ENCODE measurements at places on chromosomes 3 and 15. TPM values are rescaled to one million over a fixed set of nuclear protein-coding genes. Genes with fewer than 3 reads are reported as not detected.
A peak's percentile ranks its signal among the peaks of the same experiment; 100 is the strongest.

ADPRH gene
- total RNA-seq: 26.3 TPM

ADGRG7 gene
- total RNA-seq: not detected

DNA sequence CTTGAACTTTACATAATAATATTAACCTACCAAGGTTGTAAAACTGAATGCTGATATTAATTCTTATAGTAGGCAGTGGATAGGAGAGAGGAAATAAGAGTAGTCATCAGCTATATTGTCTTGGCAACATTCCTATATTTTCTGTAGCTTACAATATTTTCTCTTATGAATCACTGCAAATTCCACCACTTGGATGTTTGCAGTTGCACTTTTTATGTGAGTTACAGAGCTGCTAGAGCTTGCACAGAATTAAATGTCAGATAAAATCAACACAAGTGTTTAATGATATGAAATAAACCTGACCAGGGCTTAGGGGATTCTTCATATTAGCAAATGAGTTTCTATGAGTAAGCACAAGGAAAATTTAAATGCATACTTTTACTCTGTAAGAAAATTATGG is 1710.1 kb downstream of the SI start:
- H3K4me1 ChIP-seq: no peaks in the 10 kb centered on the region
- no peak overlapping the region for H3K4me3 ChIP-seq
- H3K27me3 ChIP-seq: no peaks in the 10 kb centered on the region

- no peaks in the 10 kb centered on the region for H3K27me3 ChIP-seq
- DNase-seq: no peak
- H3K4me3 ChIP-seq: no peak overlapping the region
- H3K4me1 ChIP-seq: no peaks in the 10 kb centered on the region
Observed at GRCh38 chr3:14162178-14162577, 16.2 kb downstream of the XPC start.

DNA sequence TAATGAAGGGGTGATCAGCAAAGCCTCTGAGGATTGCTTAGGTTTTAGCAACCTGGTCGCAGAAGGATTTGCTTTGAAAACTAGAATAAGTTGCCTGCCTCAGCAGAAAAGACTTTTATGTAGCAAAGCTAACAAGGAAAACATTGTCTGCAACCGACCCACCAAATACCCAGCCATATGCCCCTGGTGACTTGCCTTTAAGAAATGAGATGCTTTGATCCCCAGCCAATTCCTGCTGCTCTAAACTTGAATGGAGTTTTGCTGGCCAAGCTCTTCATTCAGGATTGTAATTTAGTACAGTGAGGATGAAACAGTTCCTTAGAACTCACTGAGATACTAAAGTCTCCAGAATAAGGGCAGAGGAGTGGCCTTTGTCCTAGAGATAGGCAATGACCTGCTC is 139.8 kb upstream of the PROK2 start:
- no peaks in the 10 kb centered on the region for H3K4me1 ChIP-seq
- H3K27me3 ChIP-seq: no peaks in the 10 kb centered on the region
- no peak for DNase-seq
- no peaks in the 10 kb centered on the region for H3K36me3 ChIP-seq
- H3K4me3 ChIP-seq: no peak overlapping the region

DNA sequence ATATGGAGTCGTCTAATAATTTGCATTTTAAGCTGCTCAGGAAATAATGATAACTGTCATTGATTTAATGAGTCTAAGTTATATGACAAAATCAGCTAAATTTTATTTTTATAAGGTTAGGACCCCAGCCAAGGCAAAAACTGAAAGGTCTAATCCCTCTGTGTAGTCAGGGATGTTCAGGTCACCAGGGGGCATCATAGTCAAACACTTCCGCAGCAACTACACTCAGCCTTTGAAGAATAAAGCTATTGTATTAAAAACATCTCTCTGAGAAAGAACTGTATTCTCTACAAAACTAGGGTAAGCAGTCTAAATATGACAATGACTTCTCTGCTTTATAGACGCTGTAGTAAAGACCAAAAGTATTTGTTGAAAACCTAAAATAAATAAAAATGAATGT is 15.0 kb downstream of the INTS14 start:
- H3K4me3 ChIP-seq: no peak overlapping the region
- H3K4me1 ChIP-seq: no peaks in the 10 kb centered on the region
- peaks cover 43% of the 10 kb centered on the region for H3K36me3 ChIP-seq
- H3K27me3 ChIP-seq: no peaks in the 10 kb centered on the region
- peak; percentile 55 for DNase-seq

DNA sequence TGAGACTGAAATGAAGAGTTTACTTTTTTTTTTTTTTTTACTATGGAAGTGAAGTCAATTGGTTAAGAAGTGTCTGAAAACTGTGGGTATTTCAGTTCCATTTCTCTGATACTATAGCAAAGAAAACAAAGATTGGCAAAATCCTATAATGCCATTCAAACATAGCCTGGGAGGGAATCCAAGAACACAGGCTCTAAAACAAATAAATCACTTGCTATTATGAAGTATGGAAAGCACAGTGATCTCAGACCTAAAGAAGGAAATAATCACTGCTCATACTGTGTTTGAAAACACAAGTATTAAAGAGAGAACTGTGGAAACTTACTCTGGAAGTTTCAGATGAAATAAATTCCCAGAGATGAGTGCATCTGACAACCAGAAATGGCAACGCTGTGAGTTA is 12.0 kb downstream of the SAMMSON start:
- peak; percentile 26 for DNase-seq
- H3K4me1 ChIP-seq: no peaks in the 10 kb centered on the region
- no peaks in the 10 kb centered on the region for H3K36me3 ChIP-seq
- no peaks in the 10 kb centered on the region for H3K27me3 ChIP-seq
- no peak overlapping the region for H3K4me3 ChIP-seq

DNA sequence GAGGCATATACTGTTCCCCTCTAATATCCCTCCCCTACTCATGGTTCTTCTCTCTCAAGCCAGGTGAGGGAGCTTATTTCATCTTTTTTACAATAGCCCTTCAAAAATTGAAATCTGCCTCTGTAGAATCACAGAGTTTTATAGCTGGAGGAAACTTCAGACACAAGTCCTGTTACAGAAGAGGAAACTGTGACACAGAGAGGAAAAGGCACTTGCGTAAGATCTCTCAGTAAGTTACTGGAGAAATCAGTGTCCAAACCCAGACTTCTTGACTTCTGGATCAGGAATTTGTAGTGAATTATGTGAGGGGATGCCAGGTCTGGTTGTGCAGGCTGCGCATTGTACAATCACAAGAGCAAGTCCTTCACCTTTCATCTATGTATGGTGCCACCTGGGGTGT is 4.6 kb downstream of the FGD5 start:
- peaks cover 4% of the 10 kb centered on the region for H3K4me1 ChIP-seq
- H3K36me3 ChIP-seq: no peaks in the 10 kb centered on the region
- H3K27me3 ChIP-seq: no peaks in the 10 kb centered on the region

DNA sequence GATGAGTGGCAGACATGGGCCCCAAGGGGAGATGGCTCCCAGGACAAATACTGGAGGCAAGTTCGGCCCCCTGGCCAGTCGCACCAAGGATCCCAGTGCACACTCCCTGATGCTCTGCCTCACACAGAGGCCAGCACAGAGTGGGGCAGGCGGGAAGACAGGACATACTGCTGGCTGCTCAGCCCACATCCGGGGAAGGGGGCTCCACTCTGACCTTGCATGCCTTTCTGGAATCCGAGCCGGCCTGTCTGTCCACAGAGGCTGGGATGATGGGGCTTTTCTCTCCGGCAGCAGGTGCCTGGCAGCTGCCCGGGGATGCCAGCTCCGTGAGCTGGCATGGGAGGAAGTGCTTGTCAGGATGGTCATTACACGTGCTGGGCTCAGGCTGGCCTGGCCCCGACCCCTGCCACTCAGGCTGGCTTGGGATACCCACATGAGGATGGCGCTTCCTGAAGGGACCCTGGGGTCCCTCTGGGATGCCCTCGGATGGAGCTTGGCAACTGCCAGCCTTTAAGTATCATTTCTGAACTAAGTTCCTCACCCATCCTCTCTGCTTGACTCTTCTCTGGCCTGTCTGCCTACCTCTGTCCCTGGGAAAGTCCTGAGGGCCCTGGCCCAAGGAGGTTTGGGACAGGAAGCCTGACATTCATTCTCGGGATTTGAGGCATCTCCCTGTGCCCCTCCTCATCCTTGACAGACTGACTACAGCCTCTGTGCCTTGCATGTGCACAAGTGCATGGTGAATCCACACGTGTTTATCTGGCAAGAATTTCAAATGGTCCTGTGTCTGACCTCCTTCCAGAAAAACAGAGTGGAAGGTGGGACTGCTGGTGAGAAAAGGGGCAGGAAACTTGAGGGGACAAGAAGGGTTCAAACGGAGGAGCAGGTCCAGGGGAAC is 46.5 kb downstream of the EXOG start:
- no peak overlapping the region for H3K27ac ChIP-seq
- H3K4me1 ChIP-seq: peaks cover 12% of the 10 kb centered on the region
- DNase-seq: no peak

GRCh38 chr3:124149771-124150170 is 157.8 kb upstream of the ROPN1 start:
- no peak overlapping the region for H3K27ac ChIP-seq

DNA sequence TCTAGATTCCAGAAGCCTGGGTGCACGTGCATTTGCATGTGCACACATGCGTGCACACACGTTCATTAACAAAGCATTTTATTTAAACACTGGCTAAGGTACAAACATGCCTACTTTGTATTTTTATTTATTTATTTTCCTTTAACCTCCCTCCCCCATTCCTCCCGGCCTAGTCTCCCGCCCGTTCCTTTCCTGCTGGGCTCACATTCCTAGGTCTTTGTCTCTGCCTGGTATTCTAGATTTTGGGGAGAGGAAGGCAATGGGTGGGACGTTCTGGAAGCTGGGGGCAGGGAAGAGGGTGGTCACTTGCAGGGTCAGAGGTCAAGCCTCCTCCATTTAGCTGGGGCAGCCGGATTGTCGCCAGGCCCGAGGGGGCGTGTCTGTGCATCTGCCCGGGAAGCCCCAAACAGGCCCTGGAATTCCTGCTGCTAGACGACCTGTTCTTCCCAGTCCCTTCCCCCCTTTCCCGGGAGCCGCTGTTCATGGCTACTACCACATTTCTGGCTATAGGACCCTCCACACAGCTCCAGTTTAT is 51.8 kb downstream of the TRIM71 start:
- no peak for DNase-seq
- no peaks in the 10 kb centered on the region for H3K36me3 ChIP-seq
- H3K4me3 ChIP-seq: no peak overlapping the region
- H3K4me1 ChIP-seq: peaks cover 8% of the 10 kb centered on the region
- H3K27ac ChIP-seq: no peak overlapping the region
- H3K27me3 ChIP-seq: no peaks in the 10 kb centered on the region

GRCh38 chr3:188230962-188231361 is 77.0 kb downstream of the LPP start:
- peak overlapping the region; percentile 91 for H3K27ac ChIP-seq
- no peaks in the 10 kb centered on the region for H3K36me3 ChIP-seq
- H3K4me1 ChIP-seq: peaks cover 27% of the 10 kb centered on the region
- H3K27me3 ChIP-seq: no peaks in the 10 kb centered on the region
- H3K4me3 ChIP-seq: no peak overlapping the region
- DNase-seq: no peak

- H3K4me1 ChIP-seq: peaks cover 9% of the 10 kb centered on the region
- H3K4me3 ChIP-seq: no peak overlapping the region
- H3K27ac ChIP-seq: no peak overlapping the region
- no peaks in the 10 kb centered on the region for H3K27me3 ChIP-seq
Observed at GRCh38 chr15:72163719-72164118, 33.9 kb downstream of the GRAMD2A start.

DNA sequence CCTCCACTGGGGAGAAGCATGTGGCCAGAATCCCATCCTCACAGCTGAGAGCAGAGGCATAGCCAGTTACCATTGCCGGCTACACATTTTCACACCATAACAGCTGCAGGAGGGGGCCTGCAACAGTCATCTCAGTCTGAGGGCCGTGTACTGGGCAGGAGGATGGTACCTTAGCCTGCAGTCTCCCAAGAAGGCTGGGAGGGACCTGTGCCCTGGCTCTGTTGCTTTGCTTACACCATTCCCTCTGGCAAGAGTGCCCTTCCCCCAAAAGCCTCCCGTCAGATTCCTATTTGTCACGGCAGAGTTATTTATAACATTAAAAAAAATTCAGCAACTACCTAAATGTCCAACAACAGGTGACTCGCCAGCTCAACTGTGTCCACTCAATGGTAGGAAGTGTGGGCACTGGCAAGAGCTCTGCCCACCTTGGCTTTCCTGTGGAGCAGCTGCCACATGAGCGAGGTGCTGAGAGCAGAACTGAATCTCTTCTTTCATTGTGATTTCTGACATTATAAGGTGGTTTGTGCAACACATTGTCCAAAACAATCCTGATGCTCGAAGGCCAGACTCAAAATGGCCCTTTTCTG is 4.4 kb downstream of the CAMKV start:
- H3K36me3 ChIP-seq: no peaks in the 10 kb centered on the region
- peaks cover 30% of the 10 kb centered on the region for H3K27me3 ChIP-seq
- H3K4me1 ChIP-seq: no peaks in the 10 kb centered on the region
- H3K27ac ChIP-seq: no peak overlapping the region
- DNase-seq: no peak

DNA sequence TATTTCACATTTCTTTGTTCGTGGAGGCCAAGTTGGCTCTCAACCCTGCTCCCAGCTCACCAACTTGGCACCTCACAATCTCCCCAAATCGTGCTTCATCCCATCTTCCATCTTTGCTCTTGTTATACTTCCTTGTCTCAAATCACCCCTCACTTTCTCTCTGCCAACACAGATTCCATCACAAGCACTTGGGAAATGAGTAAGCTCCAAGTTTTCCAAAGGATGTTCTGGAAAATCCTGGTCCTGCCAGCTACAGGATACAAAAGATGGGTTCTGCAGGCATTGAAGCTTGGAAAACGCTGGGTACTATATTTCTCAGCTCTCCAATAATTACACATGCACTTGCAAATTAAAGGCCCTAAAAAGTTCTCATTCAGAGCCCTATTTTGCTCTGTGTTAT is 4.1 kb upstream of the TM4SF4 start:
- no peaks in the 10 kb centered on the region for H3K36me3 ChIP-seq
- H3K4me1 ChIP-seq: no peaks in the 10 kb centered on the region
- H3K4me3 ChIP-seq: no peak overlapping the region
- DNase-seq: no peak
- H3K27me3 ChIP-seq: no peaks in the 10 kb centered on the region

Measured in lung (tissue), 17 donors.